Karpas-422 (cell line): ENCODE measurements at places on chromosomes 4 and X.

- peak; percentile 81 for DNase-seq
Measured at GRCh38 chr4:80610845-80611677, 275.5 kb downstream of the CFAP299 start.

DNA sequence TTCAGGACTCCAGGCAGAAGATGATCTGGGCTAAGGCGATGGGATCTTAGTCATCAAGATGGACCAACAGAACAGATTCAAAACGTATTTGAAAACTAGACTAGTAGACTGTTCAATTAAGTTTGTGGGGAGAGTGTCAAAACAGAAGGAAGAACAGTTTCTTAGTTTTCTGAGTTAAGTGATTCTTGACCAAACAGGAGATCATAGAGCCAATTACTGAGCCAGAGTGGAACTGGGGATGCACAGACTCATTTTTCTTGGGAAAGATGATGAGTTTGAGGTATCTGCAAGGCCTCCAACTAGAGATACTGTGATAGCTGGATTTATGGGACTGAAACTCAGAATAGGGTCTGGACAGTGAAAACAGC, 119.5 kb downstream of the REELD1 start:
- no peak for DNase-seq

DNA sequence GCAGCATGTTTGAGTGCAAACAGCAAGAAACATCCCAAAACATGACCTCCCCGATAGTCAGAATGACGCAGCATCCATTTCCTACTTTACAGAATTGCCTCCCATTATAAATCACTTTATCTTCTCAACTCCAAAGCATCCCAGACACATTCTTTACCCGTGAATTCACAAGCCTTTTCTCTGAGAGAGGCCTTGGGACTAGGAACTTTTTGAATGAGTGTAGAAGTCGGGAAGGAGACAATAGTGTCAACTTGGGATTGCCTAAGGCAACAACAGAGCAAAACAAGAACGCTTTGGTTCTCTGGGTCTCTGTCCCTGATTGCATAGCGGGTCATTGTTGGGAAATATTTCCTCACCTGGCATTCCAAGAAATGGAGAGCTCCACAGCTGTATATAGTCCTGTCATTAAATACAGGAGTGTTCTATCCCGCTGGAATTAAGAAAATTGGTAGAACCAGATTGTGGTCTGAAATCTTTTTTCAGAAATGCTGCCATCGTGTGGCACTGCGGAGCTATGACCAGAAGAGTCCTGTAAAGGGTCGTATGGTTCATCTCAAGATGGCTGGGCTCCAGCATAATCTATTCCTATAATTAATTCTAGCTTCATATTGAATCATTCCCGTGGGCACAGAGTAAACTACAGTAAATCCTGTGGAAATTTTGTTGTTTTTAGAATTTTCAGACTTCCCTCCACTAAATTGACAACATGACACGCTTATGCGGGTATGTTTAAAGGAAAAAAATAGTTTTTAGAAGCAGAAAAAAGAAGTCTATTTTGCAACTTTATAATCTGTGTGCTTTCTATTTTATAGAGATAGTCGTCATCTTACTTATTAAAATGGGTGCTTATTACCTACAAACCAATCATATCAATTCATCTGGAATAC, 2.0 kb upstream of the SPP1 start:
- DNase-seq, result peak; percentile 77

- no peak for DNase-seq
Measured at GRCh38 chrX:115093191-115093590, 75.8 kb upstream of the IL13RA2 start.

DNA sequence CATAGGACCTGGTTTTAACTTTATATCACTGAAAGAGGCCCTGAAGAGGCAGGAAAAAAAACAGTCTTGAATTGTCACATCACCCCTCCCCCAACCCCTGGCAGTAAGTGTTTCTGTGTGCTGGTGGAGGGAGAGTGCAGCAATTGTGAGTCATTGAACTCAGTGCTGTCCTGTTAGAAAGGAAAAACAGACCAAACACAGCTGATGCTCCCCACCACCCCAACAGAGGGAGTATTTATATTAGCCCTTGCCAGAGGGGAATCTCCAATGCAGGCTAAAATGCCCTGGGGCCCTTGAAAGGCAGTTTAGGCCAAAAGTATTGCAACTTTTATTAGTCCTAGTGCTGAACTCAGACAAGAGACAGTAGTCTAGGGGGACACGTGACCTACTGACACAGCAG, 197.8 kb upstream of the AGTR2 start:
- DNase-seq, result no peak

DNA sequence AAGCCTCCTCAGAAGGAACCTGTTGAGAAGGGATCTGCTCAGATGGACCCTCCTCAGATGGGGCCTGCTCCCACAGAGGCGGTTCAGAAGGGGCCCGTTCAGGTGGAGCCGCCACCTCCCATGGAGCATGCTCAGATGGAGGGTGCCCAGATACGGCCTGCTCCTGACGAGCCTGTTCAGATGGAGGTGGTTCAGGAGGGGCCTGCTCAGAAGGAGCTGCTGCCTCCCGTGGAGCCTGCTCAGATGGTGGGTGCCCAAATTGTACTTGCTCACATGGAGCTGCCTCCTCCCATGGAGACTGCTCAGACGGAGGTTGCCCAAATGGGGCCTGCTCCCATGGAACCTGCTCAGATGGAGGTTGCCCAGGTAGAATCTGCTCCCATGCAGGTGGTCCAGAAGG, 22.9 kb downstream of the REST start:
- no peak for DNase-seq

DNA sequence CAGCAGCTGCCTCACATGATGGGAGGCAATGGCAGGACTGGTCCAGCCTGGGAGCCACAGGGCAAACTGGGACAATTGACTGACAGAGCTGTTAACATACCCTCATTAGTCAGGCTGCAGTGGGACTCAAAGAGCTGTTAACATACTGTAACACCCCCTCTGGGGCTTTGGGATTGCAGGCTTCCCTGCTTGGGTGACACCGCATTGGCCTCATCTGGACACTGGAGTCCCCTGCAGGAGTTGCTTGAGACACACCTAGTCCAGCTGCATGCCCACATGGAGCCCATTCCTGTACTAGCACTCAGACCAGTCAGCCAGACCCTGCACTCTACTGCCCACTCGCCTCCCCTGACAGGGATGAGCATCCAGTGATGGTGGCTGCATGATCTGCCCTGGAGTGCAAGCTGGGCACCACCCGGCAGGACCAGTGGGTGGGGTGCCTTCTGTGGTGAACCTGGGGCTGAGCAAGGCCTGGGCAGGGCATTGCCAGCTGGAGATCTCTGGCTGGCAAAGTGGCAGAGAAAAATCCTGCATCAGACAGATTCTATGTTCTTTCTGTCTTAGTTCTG, 138.8 kb downstream of the DTHD1 start:
- DNase-seq, result no peak

DNA sequence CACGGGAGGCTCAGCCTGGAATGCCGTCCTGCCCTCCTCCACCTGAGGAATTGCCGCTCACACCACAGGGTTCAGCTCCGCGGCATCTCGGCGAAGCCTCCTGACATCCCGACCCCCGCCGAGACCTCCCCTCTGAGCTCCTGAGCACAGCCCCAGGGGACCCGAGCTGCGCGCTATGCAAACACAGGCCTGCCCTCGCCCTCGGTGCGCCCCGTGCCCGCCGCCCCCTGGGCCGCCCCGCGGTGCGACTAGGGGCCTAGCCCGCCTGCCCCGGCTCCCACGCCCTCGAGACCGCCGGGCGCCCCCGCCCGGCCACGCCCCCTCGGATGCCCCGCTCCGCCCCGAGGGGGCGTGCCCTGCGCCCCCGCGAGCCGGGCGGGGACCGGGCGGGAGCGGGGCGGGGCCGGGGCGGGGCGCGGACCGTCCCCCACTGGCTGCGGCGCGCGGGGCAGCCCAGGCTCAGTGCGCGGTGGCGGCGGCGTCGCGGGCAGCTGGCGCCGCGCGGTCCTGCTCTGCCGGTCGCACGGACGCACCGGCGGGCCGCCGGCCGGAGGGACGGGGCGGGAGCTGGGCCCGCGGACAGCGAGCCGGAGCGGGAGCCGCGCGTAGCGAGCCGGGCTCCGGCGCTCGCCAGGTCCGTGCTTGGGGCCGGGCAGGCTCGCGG, at the start of gene FGFR3:
Gene FGFR3 (plus strand): TSS at position 462 of the 664 bp plus-strand sequence. CDS start 642 bp downstream, outside the sequence.
- DNase-seq, result peak; percentile 81

- no peak for DNase-seq
Measured at GRCh38 chr4:181690498-181690897, 552.7 kb upstream of the TENM3 start.

- peak; percentile 27 for DNase-seq
Measured at GRCh38 chr4:87949961-87950360, 25.6 kb upstream of the SPP1 start.

DNA sequence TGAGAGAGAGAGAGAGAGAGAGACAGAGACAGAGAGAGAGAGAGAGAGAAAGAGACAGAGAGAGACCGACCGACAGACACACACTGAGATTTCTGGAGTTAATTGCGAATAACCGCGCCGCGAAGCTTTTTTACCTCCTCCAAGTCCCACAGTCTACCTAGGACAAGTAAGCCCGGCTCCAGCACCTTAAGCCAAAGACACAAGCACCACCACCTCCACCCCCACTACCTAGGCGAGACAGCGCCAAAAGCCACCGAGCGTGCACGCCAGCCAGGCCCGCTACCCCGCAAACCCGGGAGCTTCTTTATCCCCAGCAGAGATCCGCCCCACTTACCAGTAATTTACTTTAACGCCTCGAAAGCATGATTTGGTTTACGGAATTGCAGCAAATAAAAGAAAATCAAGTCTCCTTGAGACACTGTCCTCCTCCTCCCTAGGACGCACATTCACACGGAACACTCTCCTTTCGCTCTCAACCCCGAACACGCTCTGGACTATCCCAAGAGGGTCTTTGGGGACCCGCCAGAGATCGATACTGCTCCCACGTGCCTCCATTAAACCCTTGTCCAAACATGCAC, 649.6 kb upstream of the DIPK2B start:
- no peak for DNase-seq

DNA sequence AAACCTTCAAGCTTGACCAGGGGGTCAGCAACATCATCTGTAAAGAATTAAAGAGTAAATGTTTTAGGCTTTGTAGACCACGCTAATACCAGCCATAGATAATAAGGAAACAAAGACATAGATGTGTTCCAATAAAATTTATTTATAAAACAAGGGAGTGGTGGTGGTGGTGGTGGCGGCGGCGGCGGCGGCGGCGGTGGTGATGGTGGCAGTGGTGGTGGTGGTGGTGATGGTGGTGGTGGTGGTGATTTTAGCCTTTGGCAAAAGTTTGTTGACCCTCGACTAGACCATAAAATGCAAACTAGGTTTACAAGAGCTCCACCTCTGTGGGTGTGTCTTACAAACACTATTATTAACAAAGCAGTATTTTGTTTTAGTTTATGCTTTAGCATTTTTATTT, 222.3 kb upstream of the SPOCK3 start:
- DNase-seq, result no peak

DNA sequence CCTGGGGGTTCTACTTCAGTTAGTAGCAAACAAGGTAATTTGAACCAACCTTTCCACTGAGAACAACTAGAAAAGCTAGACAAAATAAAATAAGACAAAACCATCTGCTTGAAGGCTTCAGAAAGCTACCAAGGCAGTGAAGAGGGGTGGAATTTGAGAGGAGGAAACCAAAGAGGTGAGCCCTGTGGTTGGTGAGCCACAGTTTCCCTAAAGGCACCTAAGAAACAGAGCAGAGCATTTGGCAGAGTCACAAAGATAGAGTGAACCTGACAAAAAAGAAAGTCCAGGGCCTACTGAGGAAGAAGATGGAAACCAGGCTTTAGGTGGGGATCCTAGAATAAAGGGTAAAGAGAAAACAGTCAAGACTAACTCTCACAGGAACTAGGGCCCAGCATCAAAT, 44.3 kb downstream of the CHST7 start:
- DNase-seq, result no peak

GRCh38 chr4:112807083-112807482, 170.1 kb downstream of the LARP7 start:
- DNase-seq, result no peak

DNA sequence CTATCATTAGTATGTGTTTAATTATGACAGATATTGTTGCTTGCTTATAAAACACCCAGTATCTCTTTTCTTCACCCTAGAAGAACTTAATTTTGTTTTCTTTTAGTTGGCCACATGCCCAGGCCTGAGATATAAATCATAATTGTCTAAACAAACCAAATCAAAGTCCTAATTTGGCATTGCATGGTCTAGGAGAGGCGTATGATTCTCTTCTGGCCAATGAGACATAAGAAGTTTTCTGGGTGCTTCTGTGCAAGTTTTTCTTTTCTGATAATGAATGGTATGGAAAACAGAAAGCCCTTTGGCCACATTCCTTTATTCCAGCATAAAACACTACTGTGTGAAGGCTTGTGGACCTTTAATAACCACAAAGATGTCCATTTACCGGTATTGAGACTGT, 192.9 kb upstream of the CTSO start:
- DNase-seq, result no peak

- no peak for DNase-seq
Measured at GRCh38 chr4:163701916-163702315, 207.4 kb downstream of the TMA16 start.

- DNase-seq, result no peak
Measured at GRCh38 chr4:110106931-110107296, 91.5 kb downstream of the ELOVL6 start.

DNA sequence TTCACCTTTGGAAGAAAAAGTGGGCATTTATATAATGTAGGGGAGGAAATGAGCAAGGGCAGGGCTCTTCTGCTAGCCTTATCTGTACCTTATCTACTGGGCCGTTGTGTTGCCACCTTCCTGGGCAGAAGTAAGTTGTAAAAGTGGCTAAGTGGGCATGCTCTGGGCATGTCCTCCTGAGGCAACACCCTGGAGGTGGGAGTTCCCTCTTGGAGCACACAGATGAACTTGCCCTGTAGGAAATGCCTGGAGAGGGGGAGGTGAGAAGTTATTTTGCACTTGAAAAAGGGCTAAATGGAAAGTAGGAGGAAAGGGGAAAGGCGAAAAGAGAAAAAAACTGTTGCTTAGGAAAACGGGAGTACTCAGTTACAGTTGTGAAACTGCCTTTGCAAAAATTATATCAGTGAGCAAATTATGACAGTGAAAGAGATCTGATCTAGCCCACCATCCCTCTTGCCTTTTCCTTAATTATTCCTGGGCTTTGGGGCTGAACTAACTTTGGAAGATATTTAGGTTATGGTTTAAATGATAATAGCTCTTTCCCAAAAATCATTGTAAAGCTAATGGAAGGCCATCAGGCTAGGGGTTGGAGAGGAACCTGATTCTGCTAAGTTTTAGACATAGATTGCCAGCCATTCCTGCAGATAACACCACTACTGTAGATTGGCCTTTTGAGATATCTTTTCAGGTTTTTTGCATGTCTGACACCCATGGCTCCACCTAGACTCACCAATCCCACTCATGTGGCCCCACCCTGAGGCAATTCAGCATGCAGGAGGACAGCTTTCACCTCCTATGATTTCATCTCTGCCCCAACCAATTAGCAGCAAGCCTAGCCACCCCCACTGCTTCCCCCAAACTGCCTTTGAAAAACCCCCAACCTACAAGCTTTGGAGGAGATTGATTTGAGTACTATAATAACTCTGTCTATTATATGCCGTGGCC, 20.5 kb upstream of the ZNF81 start:
- no peak for DNase-seq
